Camera-type eye (tissue), 1 donor: ENCODE measurements at places on chromosomes 11 and 22. TPM values are rescaled to one million over a fixed set of nuclear protein-coding genes. Genes with fewer than 3 reads are reported as not detected.

PATE4 gene
- total RNA-seq = not detected

PLAAT2 gene
- 4.8 TPM for total RNA-seq

GPR137 gene
- total RNA-seq = 21.1 TPM

PKDREJ gene
- total RNA-seq = 0.05 TPM

PPP2R5B gene
- 23.0 TPM for total RNA-seq

LRRC4C gene
- total RNA-seq = 45.4 TPM

NCF4 gene
- total RNA-seq = 5.1 TPM

LMNTD2 gene
- total RNA-seq = 0.33 TPM

APOA4 gene
- not detected for total RNA-seq

NTM gene
- total RNA-seq = 81.8 TPM

MS4A6E gene
- not detected for total RNA-seq

FAU gene
- total RNA-seq = 256 TPM

TNNT3 gene
- 154 TPM for total RNA-seq

DDX10 gene
- 38.6 TPM for total RNA-seq

SERHL2 gene
- 4.5 TPM for total RNA-seq

SMC1B gene
- 0.11 TPM for total RNA-seq

OR5AP2 gene
- total RNA-seq = not detected

CCDC15 gene
- total RNA-seq = 5.2 TPM

RFPL1 gene
- not detected for total RNA-seq

RIC3 gene
- 45.7 TPM for total RNA-seq
